ENCODE measurements at places on chromosomes 4 and X.

DNA sequence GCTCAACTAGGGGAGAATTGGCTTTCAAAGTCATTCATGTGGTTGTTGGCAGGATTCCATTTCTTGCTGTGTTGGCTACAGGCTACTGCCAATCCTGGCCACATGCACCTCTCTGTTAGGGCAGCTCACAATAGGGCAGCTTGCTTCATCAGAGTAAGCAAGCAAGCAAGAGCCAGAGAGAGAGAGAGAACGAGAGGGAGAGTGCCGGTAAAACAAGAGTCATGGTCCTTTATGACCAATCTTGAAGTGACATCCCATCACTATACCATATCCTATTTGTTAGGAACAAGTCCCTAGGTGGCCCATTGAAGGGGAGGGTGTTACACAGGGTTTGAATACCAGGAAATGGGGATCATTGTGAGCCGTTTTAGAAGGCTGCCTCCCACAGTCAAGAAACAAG is 33.0 kb upstream of the TLR2 start:
- DNase-seq: no peak

DNA sequence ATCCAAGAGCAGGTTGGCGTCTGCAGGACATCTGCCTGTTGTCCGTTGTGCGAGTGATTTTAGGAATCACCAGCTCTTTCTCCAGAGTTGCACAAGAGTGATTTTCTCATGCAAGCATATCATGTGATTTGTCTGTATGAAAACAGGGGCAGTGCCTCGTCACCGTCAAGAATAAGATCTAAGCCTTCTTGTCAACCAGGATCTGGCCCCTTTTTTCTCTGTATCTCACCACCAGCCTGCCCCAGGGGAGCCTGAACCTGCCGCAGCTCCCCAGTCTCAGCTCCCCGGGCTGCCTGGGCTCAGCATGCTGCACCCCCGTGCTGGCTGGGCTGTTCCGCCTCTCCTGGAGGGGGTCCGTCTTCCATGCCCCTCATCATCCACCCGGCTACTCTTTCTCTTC is 90.5 kb downstream of the STOX2 start:
- no peak for DNase-seq

DNA sequence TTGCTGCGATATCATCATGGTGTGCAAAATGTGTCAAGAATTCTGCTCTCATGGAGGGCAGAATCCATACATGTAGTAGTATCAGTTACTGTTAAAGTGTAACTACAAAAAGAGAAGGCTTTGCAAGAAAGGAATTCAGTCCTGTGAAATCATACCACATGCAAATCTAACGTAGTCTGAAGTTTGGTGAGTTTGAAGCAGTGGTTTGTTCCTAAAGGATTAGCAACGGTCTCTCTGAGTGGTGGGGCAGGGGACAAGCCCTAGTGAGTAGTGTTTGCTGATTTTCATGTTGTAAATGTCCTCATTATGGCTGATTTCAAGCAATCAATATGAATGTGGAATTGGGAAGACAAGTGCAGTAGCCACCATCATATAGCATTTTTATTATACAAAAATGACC is 47.1 kb upstream of the CLNK start:
- no peak for DNase-seq

- DNase-seq: no peak
These were observed 38.6 kb upstream of the APLN start for GRCh38 chrX:129693354-129693753.

- DNase-seq: no peak
These were observed 245.1 kb downstream of the PTTG2 start for GRCh38 chr4:38205261-38205660.

DNA sequence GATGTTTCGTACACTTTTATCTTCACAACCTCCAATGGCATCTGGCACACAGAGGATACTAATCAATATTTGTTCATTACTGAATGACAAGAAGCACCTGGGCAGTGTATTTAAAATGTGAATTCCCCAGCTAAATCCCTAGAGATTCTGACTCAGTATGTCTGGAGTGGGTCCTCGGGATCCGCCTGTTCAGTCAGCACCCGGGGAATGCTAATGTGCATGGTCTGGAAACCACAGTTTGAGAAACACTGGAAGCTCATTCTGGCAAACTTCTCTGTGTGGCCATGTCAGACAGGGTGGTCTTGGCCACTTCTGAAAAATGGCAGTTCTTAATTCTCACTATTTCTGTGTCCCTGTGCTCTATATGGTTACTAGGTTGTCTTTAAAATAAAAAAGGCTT is 138.8 kb upstream of the VCX start:
- no peak for DNase-seq

DNA sequence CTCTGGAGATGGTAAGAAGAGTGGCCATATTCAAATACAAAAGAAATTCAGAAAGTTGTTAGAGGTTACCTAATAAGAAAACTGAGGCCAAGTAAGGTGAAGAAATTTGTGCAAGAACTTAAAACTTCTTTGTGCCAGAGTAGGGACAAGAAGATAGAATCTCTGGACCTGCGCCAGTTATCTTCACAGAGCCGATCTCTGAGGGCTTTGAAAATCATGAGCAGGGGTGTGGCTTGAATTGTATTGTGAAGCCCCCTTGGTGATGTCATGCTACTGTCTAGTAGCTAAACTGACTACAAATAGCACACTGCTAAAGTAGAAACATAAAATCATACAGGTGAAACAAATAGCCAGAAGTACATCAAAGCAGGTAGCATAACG is 184.6 kb downstream of the UGT8 start:
- DNase-seq: no peak

- no peak for DNase-seq
These were observed at the start of gene CXCL6 for GRCh38 chr4:73836373-73837279. Gene CXCL6, plus strand, starts transcription at chr4:73836678. Its CDS starts 73 bp downstream, at chr4:73836751.

DNA sequence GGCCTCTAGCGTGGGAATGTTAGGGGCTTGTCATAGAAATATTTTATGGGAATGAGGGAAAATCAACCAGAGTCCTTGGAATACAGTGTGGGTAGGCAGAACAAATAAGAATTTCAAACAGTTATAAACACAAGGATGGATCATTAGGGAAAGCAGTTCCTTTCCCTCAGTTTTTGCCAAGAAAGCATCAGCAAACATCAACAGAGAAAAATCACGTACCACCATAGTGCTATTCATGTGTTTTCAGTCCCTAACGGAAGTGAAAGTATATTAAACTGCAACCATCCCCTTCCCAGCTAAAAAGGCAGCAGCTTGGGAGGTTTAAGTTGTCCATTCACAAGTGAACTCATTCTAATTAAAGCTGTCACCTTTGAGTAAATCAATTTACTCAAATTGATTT is 334.4 kb upstream of the PCDH18 start:
- DNase-seq: no peak

GRCh38 chrX:119229253-119229615 is 6.9 kb upstream of the PGRMC1 start:
- DNase-seq: no peak

- no peak for DNase-seq
These were observed 576.8 kb upstream of the HS3ST1 start for GRCh38 chr4:12005471-12005870.

- no peak for DNase-seq
These were observed 20.4 kb downstream of the BMP2K start for GRCh38 chr4:78796526-78796925.

DNA sequence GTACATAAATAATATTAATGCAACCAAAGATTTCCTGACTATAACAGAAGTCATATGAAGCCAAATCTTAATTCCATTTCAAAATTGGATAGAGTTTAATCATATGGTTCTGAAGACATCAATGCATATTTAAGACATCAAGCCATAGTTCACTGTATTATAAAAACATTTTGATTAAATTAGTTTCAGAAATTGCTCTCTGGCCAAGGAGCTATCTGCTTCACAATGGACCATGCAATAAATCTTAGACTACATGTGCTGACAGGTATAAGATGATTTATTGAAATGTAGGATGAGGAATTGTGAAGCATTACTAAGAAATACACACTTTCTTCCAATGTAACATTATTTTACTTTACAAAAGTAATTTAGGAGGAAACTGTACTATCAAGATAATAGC is 81.6 kb downstream of the MID1 start:
- DNase-seq: no peak

- no peak for DNase-seq
These were observed 3.3 kb downstream of the CXCL1 start for GRCh38 chr4:73872316-73873108.

GRCh38 chrX:99142745-99143144 is 1267.3 kb downstream of the PCDH19 start:
- DNase-seq: no peak

DNA sequence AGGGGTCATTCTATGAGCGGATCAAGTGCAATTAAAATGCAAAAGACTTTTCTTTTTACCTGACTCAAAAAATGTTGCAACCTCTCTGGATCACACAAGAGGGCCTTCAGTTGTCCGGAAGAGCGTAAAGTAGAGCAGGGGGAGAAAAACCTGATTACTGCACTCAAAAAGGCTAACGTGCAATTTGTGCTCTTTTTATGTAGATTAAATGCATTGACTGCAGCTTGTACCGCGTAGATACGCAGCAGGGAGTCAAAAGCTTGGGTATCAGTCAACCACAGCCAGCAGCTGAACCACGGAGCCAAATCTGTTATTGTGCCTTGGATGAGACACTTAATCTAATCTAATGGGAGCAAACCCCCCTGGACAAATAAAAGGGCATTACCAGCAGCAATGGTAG is 107.3 kb upstream of the RAI2 start:
- DNase-seq: no peak

- no peak for DNase-seq
These were observed 161.0 kb upstream of the RASGEF1B start for GRCh38 chr4:81632581-81633299.
